ENCODE measurements at places on chromosomes 1 and 21. TPM values are rescaled to one million over a fixed set of nuclear protein-coding genes. Genes with fewer than 3 reads are reported as not detected.
A peak's percentile ranks its signal among the peaks of the same experiment; 100 is the strongest.

- DNase-seq = no peak
Measured at GRCh38 chr1:44677201-44677766, 2.8 kb downstream of the ARMH1 start.

DNA sequence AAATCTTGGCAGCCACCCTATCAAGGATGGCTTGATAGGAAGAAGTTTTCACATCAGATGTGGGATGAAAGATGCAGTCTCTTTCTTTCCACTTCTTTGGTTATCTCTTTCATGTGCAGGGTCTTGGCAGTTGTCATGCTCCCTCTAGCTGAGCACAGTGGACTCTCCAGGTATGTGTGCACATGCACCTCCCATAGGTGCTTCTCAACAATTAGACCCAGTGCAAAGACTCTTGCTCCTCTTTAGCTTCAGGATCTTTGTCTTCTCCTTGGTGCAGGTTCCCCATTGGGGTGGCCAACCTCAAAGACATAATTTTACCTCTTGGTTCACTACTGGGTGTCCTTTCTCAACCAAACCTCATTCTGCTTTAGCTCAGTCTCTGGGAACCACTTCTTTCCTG lies 80.7 kb downstream of the TBX15 start:
- no peak for DNase-seq

DNA sequence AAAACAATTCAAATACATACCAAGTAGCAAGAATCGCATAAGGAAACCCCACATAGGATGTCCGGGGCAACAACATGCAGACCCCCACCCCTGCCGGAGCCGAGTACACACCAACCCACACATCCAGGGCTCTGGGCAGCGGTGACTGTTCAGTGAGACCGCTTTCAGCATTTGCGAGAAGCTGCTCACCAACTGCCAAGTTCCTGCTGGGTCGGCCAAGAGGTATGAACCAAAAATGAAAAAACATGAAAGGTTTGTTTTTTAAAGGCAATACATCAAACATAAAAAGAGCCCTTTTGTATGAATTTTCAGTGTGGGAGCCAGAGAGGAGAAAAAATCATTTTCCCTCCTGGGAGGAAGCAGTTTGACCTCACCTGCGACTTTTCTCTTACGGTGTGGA lies 92.3 kb downstream of the SIM2 start:
- DNase-seq = peak; percentile 29

GRCh38 chr1:183319051-183319450 lies 99.1 kb downstream of the NMNAT2 start:
- no peak for DNase-seq

DNA sequence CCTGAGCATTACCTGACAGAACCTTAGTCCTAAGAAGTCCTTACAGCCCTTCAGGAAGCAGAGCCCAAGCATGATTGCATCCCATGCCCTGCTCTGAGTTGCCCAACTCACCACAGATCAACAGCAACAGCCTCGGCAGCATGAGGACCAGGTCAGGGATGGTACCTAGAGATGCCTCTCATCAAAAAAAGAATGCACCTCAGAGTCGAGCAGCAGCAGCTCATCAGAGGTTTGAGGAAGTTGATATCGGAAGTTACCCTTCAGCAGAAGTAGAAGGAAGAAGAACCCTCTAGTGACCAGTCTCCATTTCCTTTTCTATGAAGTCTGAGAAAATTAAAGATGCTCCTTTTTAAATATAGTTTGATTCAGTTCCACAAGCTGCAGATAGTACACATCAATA lies at the start of gene FCRL1:
TSS of gene FCRL1 (minus strand) at position 225 of the 400 bp plus-strand sequence. CDS start at position 142, 83 bp downstream.
- no peak for DNase-seq

GRCh38 chr1:200275415-200275814 lies 134.4 kb downstream of the ZNF281 start:
- DNase-seq = no peak

- no peak for DNase-seq
Measured at GRCh38 chr1:229164836-229165735, 105.8 kb upstream of the RAB4A start.

DNA sequence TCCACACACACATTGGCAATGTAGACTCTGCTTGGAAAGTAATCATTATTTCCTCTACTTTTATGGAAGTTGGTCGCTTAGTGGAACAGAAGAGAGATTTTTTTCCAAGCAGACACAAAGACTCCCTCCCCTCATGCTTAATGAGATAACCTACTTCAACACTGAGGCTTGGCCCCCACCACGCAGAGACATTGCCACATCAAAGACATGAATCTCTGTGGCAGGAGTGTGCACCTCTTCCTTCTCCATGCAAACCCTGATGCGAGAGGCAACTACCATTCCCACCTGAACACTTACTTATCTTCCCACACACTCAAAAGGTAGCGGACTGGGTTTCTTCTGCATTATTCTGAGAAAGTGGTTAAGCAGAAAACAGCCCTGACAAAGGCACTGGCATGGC lies 37.3 kb upstream of the LPAR3 start:
- DNase-seq = no peak

GRCh38 chr1:24692351-24692980 lies 49.4 kb downstream of the SRRM1 start:
- no peak for DNase-seq

DNA sequence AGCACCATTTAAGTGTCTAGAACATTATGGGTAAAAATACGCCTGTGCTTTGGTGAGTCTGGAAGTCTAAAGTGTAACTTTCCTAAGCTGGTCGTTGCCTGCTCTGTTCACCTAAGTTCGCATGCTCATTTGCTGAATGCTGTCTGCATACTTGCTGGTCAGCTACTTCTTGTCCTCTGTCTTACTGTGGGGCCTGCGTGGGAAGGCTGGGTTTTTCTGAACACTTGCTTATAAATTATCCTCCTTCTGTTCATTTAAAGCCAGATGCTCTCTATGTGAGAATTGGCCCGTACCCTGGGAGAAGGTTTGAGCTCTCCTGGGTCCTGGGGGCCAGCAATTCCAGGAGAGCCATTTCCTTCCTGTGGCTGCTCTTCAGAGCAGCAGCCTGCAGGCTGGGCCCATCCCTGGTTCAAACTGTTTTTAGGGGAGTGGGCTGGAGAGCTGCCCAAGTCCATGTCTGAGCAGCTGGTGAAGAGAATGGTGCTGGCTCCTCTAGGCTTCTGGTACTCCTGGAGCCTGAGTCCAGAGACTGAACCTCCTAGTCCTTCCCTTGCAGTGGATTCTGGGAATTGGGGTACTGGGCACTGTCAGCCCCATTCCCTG lies 75.7 kb downstream of the GALNT2 start:
- no peak for DNase-seq

DNA sequence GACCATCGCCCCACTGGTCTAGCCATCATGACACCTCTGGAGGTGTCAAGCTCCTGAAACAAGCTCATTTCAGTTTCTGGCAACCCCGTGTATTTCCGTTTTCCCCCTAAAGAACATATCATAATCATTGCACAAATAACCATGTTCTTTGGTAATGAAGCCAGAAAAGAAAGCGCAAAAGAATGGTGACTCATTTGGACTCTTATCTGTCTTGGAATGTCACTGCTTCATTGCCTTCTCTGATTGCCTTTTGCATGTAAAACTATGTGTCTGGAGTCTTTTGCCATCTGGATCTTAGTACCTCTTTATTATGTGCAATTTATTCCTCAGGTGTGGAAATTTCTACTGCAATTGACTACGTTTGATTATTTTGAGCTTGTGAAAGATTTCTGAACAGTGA lies 110.5 kb downstream of the COLGALT2 start:
- DNase-seq = no peak

- no peak for DNase-seq
Measured at GRCh38 chr1:209134001-209134400, 449.5 kb upstream of the CAMK1G start.

DNA sequence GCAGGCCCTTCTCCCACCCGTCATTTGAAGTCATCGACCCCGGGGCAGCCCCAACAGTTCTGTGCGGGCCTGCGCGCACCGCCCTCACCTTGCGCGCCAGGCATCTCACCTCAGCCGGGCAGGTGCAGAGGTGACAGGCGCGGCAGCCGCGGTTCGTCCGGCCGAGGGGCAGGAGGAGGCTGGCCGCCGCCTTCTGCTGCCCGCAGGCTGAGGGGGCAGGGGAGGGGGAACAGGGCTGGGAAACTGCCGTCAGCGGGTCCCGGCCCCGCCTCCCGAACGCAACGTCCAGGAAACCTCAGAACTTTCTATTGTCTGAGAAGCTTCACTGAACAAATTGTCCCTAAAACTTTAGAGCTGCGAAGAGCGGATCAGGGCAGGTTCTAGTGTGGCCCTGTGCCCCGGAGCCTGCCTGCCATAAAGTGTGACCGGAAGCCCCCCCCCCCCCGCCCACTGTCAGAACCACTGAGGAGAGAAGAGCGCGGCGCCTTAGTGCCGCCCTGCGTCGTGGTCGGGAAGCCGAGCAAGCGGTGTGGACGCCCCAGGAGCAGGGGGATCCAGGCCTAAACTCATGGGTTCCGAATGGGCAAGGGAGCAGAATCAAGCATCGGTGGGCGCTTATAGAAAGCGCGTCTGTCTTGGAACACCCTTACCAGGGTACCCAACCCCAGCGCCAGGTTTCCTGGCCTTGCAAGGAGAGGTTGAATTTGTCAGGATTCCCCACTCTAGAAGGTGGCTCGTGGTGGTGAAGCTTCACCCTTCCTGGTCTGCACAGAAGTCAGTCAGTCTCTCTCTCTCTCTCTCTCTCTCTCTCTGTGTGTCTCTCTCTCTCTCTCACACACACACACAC lies 13.3 kb upstream of the TBX15 start:
- no peak for DNase-seq

DNA sequence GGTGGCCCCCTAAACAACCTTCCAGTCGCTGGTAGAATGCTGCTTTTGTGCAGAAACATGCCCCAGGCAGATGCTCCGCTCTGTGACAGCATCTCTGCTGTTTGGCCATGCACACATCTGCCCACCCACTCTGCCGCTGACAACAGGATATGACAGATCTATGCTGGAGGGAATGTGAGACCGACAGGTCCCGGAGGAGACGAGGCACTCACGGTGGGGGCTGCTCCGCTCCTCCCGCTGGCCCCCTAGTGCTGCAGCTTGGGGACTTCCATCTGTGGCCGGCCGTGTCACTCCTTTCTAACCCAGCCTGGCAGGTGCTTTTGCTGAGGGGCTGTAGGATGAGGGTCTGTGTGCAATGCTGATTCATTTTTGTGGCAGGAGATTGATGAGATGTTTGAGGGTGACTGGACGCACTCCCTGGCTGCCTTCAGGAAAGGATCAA lies 49.1 kb upstream of the DMRTB1 start:
- no peak for DNase-seq

GRCh38 chr21:18041012-18041411 lies 203.6 kb upstream of the CHODL start:
- DNase-seq = no peak

- DNase-seq = no peak
Measured at GRCh38 chr1:93501399-93501798, 53.5 kb downstream of the FNBP1L start.

DNA sequence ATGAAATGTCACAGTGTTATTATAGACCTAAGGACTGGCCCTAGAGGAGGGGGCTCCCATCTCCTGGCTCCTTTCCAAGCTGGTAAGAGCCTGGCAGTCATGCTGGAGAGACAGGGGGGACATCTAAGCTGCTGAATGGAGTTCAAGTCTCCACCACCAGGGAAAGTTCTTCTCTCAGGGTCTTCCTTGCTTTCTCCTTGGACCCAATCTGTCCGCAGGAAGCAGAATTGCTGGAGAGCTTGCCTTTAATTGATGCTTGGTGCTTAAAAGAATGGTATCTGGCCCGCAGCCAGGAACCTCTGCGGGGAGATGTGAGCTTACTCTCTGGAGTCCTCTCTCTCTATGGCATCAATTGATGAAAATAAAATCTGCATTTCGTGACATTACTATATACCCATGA lies 25.1 kb downstream of the IRF2BP2 start:
- no peak for DNase-seq

GRCh38 chr1:186104459-186104858 lies 270.6 kb downstream of the TPR start:
- no peak for DNase-seq

DNA sequence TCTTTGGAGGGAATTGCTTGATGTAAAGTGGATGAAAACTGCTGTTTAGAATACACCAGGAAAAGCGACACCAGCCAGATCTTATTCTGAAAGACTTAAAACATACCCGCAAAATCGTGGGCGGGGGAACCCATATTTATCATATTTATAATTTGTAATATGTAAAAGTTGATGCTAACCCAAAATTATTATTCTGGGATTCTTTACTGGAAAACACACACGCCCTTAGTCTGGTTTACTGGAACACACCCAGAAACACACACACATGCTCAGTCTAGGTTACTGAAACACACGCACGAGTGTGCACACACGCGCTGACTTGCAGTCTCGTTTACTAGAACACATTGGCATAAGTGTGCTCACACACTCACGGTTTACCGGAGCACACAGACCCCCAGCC lies 32.5 kb downstream of the ATP5PO start:
- no peak for DNase-seq

- no peak for DNase-seq
Measured at GRCh38 chr1:219824338-219824737, 104.0 kb downstream of the SLC30A10 start.

GRCh38 chr1:159261311-159261710 lies 40.8 kb upstream of the FCER1A start:
- DNase-seq = no peak

- DNase-seq = no peak
Measured at GRCh38 chr1:69733061-69733460, 165.3 kb downstream of the LRRC7 start.

DNA sequence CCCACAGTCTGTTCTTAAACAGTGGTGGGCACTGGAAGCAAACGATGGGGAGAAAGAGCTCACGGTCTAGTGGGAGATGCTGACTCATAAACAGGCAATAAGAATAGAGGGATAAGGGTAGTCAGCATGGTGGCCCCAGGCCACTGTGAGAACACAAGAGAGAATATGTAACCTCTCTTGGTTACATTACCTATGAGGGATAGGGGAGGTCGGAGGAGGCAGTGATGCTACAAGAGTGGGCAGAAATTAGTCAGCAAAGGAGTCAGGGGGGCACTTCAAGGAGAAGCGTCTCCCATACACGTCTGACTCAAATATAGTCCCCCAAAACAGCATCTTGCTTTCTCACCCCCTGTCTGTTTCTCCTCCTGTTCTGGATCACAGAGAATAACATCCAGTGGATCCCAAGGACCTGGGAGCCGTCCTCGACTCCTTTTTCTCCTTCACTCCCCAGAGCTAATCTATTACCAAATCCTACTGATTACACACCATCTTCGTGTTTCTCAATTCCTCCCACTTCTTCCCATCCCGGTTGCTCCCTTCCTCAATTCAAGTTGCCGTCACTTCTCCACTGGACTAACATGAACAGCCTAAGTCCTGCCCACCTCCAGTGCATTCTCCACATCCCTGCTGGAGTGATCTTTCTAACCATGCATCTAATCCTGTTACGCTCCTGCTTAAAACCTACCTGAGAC lies 2.1 kb downstream of the SLAMF8 start:
- DNase-seq = no peak

- no peak for DNase-seq
Measured at GRCh38 chr1:77065693-77066342, 153.4 kb downstream of the PIGK start.

The OR2T33 gene
- total RNA-seq = not detected

The S100A9 gene
- total RNA-seq = 26.5 TPM

The MORN1 gene
- 13.1 TPM for total RNA-seq

The INAVA gene
- 1.4 TPM for total RNA-seq

The CFHR2 gene
- total RNA-seq = not detected

The ATP13A2 gene
- total RNA-seq = 59.4 TPM

The TRNAU1AP gene
- 39.8 TPM for total RNA-seq

The TRMT1L gene
- total RNA-seq = 20.6 TPM

The MLLT11 gene
- 77.2 TPM for total RNA-seq

The TMEM82 gene
- not detected for total RNA-seq

The PATJ gene
- 19.2 TPM for total RNA-seq
